ENCODE measurements at places on chromosomes 1 and 21. TPM values are rescaled to one million over a fixed set of nuclear protein-coding genes. Genes with fewer than 3 reads are reported as not detected.

DNA sequence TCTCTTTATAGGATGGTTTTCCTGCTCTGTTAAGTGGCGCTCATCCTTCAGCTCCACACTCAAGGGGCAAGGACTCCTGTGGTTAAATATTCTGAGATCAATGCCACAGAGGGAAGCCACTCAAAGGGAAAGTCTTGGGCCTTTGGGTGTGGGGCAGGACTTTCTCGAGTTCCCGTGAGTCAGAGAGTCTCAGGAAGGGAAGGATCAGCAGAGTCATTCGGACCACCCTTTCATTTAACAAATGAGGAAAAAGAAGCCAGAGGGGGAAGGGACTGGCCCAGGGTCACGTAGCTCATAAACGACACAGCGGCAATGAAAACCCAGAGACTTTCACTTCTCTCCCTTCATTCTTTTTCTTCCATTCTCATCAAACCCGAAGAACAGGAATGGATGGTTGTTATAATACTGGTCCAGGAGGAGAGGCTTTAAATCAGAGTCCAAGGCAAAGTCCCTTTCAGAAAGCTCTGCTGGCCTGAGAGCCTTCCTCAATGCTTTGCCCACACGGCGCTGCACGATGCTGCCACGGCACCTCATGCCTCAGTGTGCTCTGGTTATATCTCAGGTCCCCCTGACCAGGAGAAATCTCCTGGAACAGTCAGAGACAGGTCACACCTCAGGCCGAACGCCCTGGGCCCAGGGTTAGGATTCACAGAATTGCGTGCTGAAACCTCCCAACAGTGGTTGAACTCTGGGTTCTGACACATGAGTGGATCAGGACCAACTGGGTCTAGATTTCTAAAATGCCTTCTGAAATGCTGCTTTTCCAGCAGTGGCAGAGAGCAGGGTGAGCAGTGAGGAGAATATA, 65.3 kb downstream of the TENT5C start:
- peaks cover 10% of the 10 kb centered on the region for H3K27me3 ChIP-seq
- no peaks in the 10 kb centered on the region for H3K36me3 ChIP-seq
- H3K4me1 ChIP-seq, result no peaks in the 10 kb centered on the region
- no peak overlapping the region for H3K4me3 ChIP-seq
- DNase-seq, result no peak
- no peak overlapping the region for H3K27ac ChIP-seq

GRCh38 chr1:79633456-79633855, 626.9 kb upstream of the ADGRL4 start:
- H3K4me3 ChIP-seq, result no peak overlapping the region
- no peaks in the 10 kb centered on the region for H3K27me3 ChIP-seq
- H3K27ac ChIP-seq, result peak overlapping the region; percentile 63
- peaks cover 8% of the 10 kb centered on the region for H3K4me1 ChIP-seq
- no peaks in the 10 kb centered on the region for H3K36me3 ChIP-seq

DNA sequence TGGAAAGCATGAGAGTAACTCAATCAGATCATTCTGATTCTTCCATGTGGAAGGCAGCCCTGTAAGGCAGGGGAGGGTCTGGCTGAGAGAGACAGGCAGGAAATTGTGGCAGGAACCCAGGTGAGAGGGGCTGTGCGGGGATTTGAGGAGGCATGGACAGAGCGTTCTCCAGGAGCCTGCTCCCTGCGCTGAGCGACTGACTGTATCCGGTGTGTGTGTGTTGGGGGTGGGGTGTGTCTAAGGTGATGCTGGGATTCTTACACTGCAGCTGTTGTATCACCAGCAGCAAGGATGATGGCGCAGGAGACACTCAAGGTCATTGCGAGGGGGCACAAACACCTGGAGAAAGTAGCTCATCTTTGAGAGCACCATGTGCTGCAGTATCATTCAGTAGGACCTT, 128.5 kb downstream of the RHOU start:
- H3K36me3 ChIP-seq, result no peaks in the 10 kb centered on the region
- no peak overlapping the region for H3K27ac ChIP-seq
- no peak for DNase-seq
- peaks cover 32% of the 10 kb centered on the region for H3K4me1 ChIP-seq
- H3K4me3 ChIP-seq, result no peak overlapping the region

- H3K4me3 ChIP-seq, result no peak overlapping the region
These were observed 23.5 kb downstream of the GLIS1 start for GRCh38 chr1:53715478-53715877.

DNA sequence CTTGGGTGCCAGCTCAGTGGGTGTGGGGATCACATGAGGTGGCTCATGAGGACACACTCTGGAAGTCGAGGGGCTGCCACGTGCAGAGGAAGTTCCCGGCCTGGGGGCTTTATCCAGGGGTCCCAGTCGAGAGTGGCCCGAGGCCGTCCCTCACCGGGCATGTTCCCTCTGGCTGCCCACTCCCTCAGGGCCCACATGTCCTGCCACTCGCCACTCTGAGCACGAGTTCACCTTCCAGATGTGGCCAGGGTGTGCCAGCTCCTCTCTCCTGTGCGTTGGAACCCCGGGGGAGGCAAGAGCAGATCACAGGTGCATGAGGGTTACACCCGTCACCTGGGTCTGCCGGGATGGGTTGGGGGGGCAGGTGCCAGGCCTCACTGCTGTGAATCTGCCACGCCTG, 14.6 kb downstream of the TMEM201 start:
- no peaks in the 10 kb centered on the region for H3K27me3 ChIP-seq
- H3K4me3 ChIP-seq, result no peak overlapping the region
- H3K36me3 ChIP-seq, result peaks cover 24% of the 10 kb centered on the region
- no peaks in the 10 kb centered on the region for H3K4me1 ChIP-seq
- no peak overlapping the region for H3K27ac ChIP-seq

DNA sequence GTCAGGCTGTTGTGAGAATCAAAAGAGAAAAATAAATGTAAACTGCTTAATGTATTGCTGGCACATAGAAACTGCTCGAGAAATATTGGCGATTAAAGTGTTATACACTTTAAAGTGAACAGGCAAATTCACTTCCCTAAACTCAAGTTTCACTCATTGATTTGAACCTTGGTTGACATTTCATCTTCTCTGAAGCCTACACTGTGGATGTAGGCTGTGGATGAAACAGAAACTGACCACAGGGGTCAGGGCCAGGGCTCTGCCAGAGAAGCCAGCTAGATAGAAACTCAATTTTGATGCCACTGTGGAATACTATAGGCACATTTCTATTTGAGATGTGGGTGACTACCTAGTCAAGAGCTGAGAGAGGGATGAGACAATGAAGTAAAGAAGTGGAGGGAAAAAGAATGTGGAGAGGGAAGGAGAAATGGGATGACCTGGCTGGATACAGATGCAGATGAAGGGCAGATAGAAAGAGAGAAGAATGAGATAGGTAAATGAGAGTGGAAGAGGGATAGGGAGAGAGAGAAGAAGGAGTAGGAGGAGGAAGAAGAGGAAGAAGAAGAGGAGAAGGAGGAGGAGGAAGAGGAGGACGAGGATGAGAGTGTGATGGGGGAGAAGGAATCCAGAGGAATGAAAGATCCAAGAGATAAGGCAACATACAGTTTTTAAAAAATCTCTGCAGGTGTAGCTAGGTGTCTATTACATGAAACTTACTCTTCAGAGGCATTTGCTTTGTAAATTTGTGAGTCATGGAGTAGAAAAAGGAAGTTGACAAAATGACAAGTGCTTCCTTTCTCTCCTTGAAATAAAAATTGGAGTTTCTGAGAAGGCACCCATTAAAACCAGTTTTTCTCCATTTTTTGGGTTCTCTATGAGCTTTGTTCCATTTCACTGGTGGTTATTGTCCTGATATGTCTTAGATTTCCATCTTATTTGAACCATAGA, 17.4 kb upstream of the CD1D start:
- no peak for DNase-seq
- no peaks in the 10 kb centered on the region for H3K36me3 ChIP-seq
- no peak overlapping the region for H3K4me3 ChIP-seq
- peaks cover 69% of the 10 kb centered on the region for H3K27me3 ChIP-seq
- H3K27ac ChIP-seq, result no peak overlapping the region
- H3K4me1 ChIP-seq, result no peaks in the 10 kb centered on the region

DNA sequence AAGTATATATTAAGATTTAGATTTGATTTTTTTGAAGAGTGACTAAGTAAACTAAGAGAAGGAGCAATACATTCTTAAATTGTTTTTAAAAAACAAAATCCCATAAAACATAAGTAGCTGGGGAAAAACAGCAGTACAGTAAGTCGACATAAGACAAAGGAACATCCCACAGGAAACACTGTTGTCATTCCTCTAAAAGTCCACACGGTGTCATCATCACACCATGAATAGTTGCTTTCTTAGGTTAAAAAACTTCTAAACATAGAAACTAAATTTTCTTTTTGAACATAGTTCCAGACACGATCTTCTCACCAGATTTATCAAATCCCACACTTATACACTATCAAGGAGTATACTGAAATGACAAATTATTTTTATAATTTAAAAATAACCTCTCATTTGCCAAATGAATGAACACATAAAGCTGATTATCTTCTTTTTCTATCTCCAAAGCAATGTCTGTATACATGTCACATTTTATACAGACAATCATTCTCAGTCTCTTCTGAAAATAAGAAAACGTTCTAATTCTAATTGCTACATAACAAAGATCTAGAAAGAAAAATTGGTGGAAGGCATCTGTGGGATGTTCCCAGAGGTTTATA, 15.8 kb downstream of the ODF2L start:
- H3K27me3 ChIP-seq, result no peaks in the 10 kb centered on the region
- no peak overlapping the region for H3K4me3 ChIP-seq
- no peaks in the 10 kb centered on the region for H3K4me1 ChIP-seq
- DNase-seq, result peak; percentile 73
- no peak overlapping the region for H3K27ac ChIP-seq

GRCh38 chr1:95790136-95790535, 556.1 kb downstream of the RWDD3 start:
- no peak for DNase-seq
- no peaks in the 10 kb centered on the region for H3K36me3 ChIP-seq
- H3K27me3 ChIP-seq, result no peaks in the 10 kb centered on the region
- no peak overlapping the region for H3K27ac ChIP-seq
- no peak overlapping the region for H3K4me3 ChIP-seq

- H3K27me3 ChIP-seq, result no peaks in the 10 kb centered on the region
- H3K36me3 ChIP-seq, result peaks cover 49% of the 10 kb centered on the region
- H3K4me3 ChIP-seq, result peak within 1 kb of the TSS; percentile 82
- H3K4me1 ChIP-seq, result peaks cover 46% of the 10 kb centered on the region
These were observed at the start of gene SYTL1 for GRCh38 chr1:27341525-27342252. Gene SYTL1 (plus strand): TSS chr1:27342022. CDS start chr1:27345335, 3,313 bp downstream.

DNA sequence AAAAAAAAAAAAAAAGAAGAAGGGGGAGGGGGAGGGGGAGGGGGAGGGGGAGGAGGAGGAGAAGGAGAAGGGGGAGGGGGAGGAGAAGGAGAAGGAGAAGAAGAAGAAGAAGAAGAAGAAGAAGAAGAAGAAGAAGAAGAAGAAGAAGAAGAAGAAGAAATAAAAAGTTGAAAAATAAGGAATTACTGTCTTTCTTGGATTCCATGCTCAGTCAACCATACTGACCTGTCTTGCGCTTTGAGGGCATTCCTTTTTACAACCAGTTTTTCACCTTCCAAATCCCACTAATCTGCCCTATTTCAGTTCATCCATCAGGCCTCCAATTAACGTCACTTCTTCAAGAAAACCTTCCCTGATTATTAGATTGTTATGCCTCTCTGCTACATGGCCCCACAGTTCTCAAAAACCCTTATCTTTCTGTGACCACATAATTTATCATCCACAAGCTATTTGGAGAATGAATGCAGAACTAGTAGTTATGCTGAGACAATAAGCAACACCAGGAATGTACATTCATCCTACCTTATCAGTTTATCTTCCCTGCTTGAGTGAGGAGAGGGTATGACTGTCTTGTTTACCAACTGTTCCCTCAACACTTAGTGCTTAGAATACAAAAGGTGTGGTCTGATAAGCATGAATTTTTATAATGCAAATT, 57.5 kb upstream of the GUCA2A start:
- H3K27ac ChIP-seq, result no peak overlapping the region
- peaks cover 28% of the 10 kb centered on the region for H3K4me1 ChIP-seq
- H3K27me3 ChIP-seq, result no peaks in the 10 kb centered on the region
- DNase-seq, result no peak

DNA sequence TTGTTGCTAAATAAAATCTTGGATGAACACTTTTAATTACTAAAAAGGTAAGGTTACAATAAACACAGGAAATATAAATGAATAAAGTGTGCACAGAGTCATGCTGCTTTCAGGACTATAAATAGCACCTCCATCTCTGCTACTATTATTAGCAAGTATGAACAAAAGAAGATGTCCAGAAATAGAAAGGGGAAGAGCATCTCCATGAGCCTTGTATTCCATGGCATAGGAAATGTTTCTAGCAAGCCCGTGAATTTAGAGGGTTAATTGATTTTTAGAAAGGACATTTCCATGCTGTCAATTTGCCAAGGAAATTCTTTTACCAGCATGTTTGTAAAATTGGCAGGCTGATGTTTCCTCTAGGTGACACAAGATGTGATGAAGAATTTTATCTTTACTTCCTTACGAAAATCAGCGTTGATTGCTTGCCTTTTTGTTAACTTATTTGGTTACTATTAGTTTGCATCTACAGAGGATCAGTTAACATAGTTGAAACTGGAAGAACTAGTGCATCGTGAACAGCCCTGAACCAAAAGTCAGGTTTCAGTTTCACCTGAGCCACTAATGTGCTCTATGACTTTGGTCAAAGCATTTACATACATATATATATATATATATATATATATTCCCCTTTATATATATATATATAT, 45.3 kb downstream of the NR5A2 start:
- no peak for DNase-seq
- peaks cover 13% of the 10 kb centered on the region for H3K4me1 ChIP-seq
- H3K36me3 ChIP-seq, result no peaks in the 10 kb centered on the region

GRCh38 chr1:35726450-35727433, 8.1 kb upstream of the C1orf216 start:
- H3K36me3 ChIP-seq, result peaks cover 5% of the 10 kb centered on the region
- H3K4me1 ChIP-seq, result no peaks in the 10 kb centered on the region
- H3K4me3 ChIP-seq, result no peak overlapping the region
- no peak overlapping the region for H3K27ac ChIP-seq
- H3K27me3 ChIP-seq, result no peaks in the 10 kb centered on the region

- H3K27ac ChIP-seq, result no peak overlapping the region
- no peak overlapping the region for H3K4me3 ChIP-seq
- H3K27me3 ChIP-seq, result no peaks in the 10 kb centered on the region
- H3K4me1 ChIP-seq, result no peaks in the 10 kb centered on the region
These were observed 629.1 kb downstream of the RWDD3 start for GRCh38 chr1:95863086-95863485.

The MANEAL gene
- total RNA-seq, result 11.6 TPM

The CHRNB2 gene
- total RNA-seq, result 0.15 TPM

The SCYL3 gene
- 9.3 TPM for total RNA-seq

The IL24 gene
- total RNA-seq, result 1.1 TPM

The SRSF11 gene
- total RNA-seq, result 209 TPM

The USH2A gene
- total RNA-seq, result not detected

The LY9 gene
- total RNA-seq, result not detected

The TESK2 gene
- total RNA-seq, result 1.4 TPM

The PLXNA2 gene
- 69.7 TPM for total RNA-seq

The KCNE2 gene
- total RNA-seq, result not detected

The GPR153 gene
- total RNA-seq, result 4.6 TPM

The FCRLB gene
- 1.3 TPM for total RNA-seq

The TFF3 gene
- total RNA-seq, result not detected

All from MCF 10A (cell line).